Activated T-cell treated with anti-CD3 and anti-CD28 coated beads for 24 hours (primary cell): ENCODE measurements at places on chromosomes 11 and 22.

DNA sequence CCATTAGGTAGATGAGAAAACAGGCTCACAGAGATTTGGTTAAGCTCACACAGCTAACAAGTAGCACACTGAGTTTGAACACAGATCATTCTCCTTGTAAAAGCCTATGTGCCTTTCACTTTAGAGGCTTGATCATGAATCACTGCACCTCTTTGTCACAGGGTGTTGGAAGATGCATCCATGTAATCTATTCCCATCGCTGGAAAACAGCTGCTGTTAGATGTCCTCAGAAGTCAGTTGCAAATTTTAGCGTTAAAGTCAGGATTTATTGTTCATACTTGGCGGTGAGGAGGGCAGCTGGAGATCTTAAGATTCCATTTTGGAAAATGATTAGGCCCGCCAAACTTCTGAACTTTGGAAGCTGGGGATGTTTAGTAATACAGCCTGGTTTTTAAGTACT lies 2.6 kb downstream of the CNTF start:
- DNase-seq = no peak

GRCh38 chr22:32882360-32882755 lies 80.9 kb downstream of the TIMP3 start:
- no peak for DNase-seq

GRCh38 chr11:79940165-79940564 lies 499.3 kb upstream of the TENM4 start:
- DNase-seq = no peak

- no peak for DNase-seq
These were observed 4.3 kb upstream of the MARK2 start for GRCh38 chr11:63834535-63835157.

DNA sequence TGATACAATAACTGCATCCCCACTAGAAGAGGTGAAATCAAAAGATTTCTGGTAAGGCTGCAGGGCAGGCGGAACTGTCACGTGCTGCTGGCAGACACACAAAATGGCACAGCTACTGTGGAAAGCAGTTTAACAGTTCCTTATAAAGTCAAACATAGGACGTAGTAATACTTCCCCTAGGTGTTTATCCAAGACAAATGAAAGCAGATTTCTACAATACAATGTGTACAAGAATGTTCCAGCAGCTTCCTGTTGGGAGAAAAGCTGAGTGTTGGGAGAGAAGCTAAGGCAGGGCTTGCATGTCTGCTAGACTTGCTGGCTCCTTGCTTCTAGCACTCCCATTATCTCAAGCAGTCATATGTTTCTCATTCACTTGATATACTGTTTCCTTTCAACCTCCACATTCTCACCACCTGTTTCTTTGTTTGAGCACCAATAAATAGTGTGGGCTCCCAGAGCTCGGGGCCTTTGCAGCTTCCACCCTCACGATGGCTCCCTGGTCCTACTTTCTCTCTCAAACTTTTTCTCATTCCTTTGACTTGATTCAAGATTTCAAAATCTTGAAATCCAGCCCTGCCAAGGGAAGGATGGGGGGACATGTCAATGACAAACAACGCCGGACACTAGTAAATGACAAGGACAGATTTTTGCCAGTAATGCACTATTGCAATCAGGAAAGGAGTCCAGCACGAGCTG lies 21.2 kb upstream of the IL17RA start:
- DNase-seq = no peak

DNA sequence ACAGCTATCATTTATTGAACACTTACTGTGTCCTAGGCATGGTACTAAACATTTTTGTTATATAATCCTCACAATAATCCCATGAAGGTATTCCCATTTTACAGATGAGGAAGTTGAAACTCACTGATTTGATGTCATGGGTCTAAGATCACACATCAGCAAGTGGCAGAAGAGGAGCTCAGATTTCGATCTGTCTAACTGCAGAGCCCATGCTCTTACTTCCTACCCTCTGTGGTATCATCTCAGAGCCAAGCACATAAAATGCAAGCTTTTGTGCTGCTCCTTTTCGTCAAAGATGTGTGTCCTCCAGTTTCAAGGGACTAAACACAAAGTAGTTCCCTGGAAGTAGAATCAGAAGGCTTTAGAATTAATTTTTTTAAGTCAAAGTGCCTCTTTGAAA lies 71.1 kb downstream of the ARFGAP2 start:
- DNase-seq = no peak

DNA sequence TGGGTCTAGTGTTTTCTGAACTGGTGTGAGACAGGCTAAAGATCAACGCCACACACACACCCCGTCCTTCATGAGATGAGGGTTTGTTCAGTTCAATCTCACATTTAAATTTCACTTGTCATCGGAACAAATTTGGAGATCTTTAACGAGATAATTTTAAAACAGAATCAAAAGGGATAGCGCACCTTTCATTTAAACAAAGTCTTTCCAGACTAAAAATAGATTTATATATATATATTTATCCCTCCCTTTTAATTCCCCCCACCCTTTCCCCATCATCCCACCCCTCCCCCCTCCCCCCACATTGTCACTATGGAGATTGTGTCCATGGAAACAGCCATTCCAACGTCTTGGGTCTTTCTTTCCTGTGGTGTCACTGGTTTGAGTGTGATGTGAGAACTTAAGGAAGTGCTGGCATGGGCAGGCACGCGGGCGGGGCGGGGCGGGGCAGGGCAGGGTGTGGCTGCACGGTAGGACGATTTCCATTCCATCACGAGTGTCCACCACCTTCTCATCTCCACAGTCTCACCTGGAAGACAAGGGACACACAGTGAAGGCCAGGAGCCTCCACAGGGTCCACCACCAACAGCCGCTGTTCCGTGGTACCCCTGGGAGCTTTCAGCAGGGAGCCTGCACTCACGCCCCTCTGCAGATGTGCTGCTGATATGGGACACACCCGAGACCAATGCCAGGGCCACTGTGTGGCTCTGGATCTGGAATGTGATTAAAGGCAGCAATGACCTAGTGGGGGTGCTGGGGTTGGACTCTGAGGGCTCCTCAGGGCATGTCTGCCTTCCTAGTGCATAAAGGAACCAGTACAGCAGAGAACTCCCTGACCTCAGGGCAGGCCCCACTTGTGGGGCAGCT lies 30.5 kb upstream of the CYP2D6 start:
- no peak for DNase-seq

DNA sequence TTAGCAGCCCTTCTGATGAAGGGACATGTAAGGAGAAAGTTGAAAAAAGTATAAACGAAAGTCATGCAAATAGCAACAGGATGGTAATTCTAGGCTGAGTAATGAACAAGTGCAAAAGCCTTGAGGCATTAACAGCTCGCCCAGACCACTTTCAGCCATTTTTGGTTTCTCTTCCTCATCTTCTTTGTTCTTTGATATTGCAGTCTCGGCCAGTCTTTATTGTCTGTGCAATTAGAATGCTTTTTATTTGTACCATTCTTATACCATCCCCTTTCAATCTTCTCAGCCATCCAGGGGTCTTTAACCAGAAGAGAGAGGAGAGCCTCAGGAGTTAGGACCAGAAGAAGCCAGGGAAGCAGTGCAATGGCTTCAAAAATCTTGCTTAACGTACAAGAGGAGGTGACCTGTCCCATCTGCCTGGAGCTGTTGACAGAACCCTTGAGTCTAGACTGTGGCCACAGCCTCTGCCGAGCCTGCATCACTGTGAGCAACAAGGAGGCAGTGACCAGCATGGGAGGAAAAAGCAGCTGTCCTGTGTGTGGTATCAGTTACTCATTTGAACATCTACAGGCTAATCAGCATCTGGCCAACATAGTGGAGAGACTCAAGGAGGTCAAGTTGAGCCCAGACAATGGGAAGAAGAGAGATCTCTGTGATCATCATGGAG lies 7.3 kb downstream of the TRIM34 start:
- DNase-seq = no peak

DNA sequence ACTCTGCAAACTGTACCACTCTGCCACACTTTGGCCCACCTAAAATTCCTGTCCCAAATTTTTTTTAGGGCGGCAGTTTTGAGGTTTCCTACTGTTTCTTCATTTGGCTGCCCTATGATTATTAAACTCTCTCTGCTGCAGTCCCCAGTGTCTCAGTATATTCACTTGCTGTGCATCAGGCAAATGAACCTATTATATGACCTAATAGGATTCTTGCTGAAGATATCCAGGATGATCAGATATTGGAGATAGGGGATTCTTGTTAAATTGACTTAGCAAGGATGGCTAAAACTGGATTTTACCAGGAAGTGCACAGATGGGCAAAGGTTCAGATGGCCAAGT lies 410.8 kb upstream of the DDI1 start:
- DNase-seq = no peak

GRCh38 chr11:46039990-46040389 lies 81.3 kb downstream of the PHF21A start:
- DNase-seq = no peak

- no peak for DNase-seq
These were observed 206.6 kb upstream of the GUCY1A2 start for GRCh38 chr11:107224836-107225235.

DNA sequence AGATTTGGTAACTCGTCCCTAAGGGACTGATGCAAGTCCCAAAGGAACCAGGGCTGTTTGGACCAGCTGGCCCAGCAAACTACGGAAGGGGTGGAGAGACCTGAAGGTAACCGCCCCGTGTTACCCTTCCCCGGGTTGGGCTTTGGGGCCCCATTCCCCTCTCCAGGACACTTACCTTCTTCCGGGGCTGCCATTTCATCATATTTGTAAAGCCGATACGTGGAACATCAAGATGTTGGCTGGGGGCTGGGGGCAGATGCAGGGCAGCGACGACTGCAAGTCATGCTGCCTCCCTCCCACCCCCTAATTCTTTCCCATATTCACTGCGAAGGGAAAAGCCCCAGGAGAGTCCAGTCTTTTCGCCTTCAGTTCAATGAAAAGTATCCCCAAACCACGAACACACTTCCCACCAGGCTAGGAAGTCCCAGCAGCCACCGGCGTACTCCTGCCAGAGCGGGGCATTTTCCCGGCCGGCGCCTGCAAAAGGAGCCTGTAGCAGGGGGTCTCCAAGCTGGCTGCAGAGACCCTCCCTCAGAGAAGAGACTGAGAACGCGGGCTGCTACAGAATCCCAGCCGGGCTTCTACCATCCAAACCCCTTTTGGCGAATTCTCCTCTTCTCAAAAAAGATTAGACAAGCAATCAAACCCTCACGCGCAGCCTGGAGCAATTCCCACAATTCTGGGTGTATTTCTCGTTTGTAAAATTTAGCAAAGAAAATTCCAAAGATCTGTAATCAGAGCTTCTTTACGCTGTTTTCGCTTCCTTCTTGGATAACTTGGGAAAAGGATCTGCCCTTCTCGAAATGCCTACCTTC lies 236.7 kb downstream of the TTC28 start:
- peak; percentile 1 for DNase-seq

GRCh38 chr11:34052608-34053160 lies 1.2 kb downstream of the CAPRIN1 start:
- peak; percentile 20 for DNase-seq

DNA sequence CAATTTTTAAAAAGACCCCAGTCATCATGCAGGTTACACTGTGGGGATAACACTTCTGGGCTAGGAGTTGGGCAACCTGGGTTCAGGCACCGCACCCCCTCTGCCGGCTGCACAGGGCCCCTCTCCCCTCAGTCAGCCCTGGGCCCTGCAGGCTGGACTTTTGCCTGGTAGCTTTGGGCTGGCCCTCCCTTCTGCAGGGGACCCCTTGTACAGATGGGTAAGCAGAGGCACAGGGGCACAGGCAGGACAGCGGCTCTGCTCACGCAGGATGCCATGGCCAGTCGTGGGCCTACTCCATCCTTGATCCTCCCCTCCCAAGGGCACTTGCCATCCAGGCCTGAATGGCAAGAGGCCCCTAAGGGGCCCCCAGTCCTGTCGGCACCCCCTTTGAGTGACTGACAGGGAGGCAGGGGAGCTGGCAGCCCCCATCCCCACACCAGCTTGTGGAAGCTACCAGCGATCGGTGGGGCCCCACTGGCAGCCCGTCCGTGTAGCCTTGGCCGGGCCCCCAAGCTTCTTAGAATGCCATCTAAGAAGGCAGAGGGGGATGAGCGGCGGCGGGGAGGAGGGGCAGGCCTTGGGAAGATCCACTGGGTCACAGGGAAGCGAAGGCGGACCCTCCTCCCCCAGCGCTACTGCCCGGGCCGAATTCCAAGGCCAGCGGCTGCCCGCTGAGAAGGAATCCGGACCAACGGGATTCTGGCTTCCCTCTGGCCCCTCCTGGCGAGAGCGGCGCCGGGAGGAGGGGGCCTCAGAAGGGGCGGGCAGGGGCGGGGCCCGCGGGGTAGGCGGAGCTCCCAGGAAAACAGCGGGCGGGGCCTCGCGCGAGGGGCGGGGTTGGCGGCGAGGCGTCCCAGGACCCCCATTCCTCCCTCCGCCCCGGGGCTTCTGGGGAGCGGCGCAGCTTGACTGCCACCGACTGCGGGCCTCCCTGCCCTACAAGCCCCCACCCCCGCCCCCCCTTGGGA lies 6.8 kb upstream of the CHKA start:
- no peak for DNase-seq

DNA sequence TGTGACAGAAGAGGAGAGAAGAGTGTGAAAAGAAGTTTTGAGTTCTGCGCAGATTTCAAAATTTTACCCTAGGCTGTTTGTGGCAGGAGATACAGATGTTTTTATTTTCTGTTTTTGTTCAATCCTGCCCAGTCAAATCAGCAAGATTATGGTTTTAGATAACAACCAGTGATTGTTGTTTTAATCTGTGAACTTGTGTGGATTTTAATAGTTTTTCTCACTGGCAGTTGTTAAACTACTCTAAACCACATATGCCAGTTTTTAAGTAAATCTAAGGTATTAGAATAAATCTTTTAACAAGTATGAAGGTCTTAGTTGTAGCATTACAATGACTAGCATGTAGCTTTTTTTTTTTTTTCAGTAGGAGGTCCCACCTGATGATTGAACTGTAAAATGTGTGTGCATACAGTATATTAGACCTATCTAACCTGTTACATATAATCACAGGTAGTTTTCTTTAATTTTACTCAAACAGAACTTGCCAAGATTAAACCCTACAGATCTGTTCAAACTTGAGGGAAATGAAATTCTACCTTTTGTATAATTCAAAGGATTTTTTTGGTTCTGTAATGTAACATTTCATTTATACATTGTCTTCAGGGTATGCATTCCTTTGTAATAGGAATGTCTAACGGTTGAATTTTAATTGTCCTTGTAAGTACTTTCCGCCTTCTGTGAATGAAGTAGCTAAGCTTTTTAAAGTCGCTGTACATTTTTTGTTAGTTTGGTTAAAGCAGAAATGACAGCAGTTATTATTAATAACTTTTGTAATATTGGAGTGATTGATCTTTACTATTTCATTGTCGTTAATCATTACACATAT lies 13.3 kb downstream of the ATXN10 start:
- no peak for DNase-seq

- no peak for DNase-seq
These were observed 23.3 kb upstream of the WEE1 start for GRCh38 chr11:9550191-9550628.

DNA sequence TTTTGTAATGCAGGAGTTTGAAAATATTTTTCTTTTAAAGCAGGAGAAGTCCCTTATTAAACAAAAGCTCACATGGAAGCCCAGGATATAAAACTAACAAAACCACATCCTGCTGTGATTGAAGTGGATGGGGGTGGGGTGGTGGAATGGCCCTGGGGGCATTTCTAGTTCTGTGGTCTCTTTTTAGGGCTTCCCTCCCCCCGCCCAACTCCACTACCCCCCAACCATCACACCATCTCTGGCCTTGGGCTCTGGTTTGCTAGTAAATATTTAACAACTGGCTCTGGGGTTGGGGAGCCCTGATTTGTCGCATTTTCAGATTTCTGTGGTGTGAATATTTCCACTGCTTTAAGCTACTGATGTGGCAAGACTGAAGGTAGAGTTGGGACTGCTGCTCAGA lies 279.6 kb upstream of the PLET1 start:
- no peak for DNase-seq

GRCh38 chr11:75450236-75450635 lies 17.2 kb upstream of the KLHL35 start:
- no peak for DNase-seq

- DNase-seq = no peak
These were observed 23.5 kb downstream of the CERK start for GRCh38 chr22:46714550-46714949.
